NCI-H82 (cell line): ENCODE measurements at places on chromosomes 1 and 21.

- peak; percentile 87 for DNase-seq
These were observed 62.3 kb upstream of the FMN2 start for GRCh38 chr1:240029418-240029817.

GRCh38 chr1:206005234-206005633 lies 2.0 kb upstream of the RAB7B start:
- no peak for DNase-seq

DNA sequence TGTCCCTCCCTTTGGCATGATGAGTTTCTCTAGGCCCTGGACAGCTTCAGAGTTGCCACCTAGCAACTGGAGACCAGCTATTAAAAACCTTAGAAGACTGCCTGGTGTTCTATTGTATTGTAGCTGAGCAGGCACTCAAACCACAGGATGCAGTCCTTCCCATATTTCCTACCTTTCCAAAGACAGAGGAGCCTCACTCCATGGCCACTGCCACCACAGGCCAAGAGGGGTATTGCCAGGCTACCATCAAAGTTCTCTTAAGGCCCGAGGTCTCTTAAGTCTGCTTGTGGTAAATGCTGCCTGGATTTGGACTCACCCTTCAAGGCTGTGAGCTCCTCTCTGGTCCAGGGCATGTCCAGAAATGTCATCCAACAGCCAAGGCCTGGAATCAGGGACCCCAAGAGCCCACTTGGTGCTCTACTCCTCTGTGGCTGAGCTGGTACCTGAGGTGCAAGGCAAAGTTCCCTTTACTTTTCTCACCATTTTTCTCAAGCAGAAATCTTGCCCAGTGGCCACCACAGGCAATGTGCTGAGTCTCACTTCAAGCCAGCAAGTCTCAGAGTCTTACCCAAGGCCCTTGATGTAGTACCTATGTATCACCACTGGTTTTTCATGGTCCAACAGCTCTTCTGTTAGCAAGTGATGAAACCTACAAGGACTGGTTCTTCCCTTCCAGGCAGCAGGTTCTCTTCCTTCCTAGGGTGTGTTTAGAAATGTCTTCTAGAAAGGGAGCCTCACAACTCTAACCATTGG lies 269.4 kb downstream of the AMY1C start:
- no peak for DNase-seq

DNA sequence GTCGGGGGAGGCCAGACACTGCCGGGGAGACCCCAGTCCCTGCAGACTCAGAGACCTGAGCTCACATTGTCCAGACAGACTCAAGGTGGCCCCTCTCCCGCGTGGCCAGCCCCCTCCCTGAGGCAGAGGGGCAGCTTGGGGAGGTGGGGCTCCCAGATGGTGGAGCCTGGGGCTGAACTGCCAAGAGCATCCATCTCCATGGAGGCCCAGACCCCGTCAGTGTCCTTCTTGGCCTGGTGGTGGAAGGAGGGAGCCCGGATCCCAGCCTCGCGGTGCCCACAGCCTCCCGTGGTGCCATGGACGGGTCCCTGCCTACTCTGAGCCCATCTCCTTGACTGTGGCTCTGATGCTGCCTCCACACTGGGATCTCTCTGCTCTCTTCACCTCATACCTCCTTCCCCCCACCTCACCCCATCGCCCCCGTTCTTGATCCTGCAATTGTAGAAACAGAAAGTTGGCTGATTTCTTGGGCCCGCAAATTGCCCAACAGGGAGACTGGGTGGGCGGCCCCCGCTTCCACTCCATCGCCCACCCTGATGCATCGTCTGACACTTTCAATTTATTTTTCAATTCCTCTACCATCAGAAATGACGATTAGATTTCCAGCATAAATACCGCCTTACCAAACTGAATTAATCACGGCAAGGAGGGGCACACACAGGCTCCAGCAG lies 348.9 kb downstream of the MATN1 start:
- no peak for DNase-seq

DNA sequence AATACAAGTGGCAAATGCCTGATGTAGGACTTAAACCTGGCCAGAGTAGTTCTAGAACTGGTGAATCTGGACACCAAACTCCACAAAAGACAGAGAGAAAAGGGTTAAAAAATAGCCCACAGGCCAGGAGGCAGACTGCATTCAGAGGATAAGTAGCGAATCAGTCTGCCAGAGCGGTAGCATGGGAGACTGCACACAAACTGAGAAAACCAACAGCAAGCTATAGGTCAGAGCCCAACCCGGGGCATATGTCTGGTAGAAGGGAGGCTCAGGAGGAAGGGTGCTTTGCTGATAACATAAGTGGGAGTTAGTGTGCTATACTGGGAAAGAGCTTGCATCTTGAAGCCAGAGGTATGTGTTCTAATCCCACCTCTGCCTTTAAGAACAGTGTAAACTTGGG lies 4.0 kb downstream of the LRRC53 start:
- peak; percentile 34 for DNase-seq
